ENCODE measurements at places on chromosomes 16 and 17.
A peak's percentile ranks its signal among the peaks of the same experiment; 100 is the strongest.

DNA sequence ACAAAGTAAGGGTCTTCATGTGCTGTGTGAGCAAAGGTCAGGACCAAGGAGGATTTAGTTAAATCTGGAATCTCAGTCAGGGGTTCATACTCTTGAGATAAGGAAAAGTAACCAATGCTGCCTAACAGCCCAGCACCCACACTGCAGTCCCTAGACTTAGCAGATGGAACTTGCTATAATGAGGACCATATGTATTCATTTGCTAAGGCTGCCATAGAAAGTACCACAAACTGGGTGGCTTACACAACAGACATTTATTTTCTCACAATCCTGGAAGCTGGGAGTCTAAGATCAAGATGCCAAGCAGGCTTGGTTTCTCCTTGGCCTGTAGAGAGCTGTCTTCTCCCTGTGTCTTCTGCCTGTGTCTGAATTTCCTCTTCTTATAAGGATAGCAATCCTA lies 20.8 kb downstream of the ZP2 start:
- peak; percentile 67 for DNase-seq

- no peak for DNase-seq
Observed at GRCh38 chr17:1558401-1558800, 4.2 kb downstream of the PITPNA start.

DNA sequence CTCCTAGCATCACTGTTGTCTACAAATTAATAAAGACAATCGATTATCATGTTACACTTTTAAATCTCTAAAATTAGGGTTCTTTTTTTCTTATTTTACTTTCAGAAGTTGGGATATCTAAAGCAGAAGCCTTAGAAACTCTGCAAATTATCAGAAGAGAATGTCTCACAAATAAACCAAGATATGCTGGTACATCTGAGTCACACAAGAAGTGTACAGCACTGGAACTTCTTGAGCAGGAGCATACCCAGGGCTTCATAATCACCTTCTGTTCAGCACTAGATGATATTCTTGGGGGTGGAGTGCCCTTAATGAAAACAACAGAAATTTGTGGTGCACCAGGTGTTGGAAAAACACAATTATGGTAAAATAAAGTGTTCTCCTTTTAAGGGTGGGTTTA lies 2.4 kb downstream of the RAD51C start:
- no peak for DNase-seq

GRCh38 chr17:77905766-77906165 lies 52.7 kb upstream of the TNRC6C start:
- no peak for DNase-seq

DNA sequence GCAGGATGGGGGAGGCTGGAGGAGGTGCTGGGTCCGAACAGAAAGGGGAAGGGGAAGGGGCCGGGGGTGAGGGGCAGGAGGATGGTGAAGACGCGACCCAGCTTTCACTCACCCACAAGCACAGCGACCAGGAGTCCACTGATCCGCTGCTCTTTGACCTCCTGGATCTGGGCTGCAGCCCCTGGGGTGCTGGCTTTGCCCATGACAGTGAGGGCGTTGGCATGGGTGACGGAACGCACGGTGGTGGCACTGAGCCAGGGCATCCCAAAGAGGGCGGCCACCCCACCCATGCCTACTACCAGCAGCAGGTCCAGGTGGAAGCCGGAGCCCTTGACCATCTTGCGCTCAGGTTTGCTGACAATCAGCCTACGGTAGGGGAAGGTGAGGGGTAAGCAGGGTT lies 14.9 kb downstream of the SLC4A1 start:
- no peak for DNase-seq

GRCh38 chr17:40287159-40287493 lies 553 bp upstream of the CDC6 start:
- no peak for DNase-seq

DNA sequence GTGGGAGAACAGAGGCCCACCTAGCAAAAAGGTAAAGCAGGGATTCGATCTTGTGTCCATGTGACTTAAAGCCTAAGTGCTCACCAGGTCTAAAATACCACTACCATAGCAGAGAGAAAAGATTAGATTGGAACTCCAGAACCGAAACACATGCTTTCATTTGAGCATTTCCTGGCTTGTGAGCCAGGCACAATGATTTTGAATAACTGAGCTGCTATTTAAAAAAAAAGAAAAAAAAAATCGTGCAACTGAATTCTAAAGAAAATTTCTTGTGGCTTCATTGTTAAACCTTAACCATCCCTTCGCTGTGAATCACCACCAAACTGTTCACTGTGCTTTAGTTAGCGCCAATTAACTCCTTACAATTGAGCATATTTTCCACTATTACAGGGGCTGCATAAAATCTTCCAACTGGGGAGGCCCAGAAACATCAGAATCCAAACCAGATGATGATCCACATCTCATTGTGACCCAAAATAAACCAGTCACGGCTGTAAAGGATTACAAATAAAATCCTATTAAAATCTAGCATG lies 366.4 kb upstream of the ERCC4 start:
- no peak for DNase-seq

- peak; percentile 44 for DNase-seq
Observed at GRCh38 chr16:82899731-82900450, 273.1 kb downstream of the CDH13 start.

DNA sequence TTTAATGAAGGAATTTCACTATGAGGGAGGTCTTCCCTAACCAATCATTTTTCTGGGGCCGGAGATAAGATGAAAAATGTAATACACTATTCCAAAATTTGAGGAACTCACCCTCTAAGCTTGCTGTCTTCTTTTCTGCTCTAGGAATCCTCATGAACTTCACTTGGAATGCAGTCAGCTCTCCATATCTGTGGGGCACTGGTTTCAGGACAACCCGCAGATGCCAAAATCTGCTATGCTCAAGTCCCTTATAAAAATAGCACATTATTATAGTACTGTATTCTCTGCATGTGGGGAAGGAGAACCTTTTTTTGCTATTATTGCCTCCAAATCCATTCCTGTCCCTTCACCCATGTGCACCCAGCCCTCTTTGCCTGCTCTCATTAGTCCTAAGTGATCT lies 146.0 kb downstream of the ABCA8 start:
- no peak for DNase-seq

Measured in fibroblast of the aortic adventitia (primary cell).